ENCODE measurements at places on chromosomes 7 and 10.
A peak's percentile ranks its signal among the peaks of the same experiment; 100 is the strongest.

DNA sequence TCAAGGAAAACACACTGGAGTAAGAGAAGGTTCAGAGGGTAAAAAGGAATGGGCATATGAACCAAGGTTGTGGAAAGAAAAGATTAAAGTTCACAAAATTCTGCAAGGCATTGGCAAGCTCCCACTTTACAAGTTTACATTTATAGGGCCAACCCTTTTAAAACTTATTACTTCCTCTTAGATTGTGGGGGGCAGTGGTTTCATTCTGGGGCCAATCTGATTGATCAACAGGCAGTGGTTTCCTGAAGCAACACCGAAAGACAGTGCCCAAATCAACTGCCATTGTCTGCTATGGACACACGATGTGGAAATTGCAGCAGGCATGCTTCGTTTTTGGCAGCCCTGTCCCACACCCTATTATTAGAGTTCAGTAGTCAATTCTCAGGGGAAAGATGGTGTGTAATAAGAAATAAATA is 154.0 kb downstream of the SGMS1 start:
- no peak for DNase-seq

DNA sequence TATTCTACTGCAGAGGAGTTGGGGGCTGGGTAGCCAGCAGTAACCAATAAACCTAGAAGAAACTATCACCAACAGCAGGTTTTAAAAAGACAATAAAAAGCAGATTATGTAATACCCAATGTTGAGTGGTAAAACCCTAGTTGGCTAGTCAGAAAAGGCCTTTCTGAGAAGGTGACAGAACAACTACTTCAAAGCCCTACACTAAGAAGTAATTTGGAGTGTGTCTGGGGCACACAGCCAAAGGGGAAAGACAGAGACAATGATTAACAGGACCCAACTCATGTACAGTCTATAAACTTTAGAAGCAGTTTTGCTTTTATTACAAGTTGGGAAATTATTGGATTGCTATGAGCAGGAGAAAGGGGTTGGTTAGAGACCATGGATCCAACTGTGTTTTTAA is 77.2 kb upstream of the TMEM106B start:
- DNase-seq, result no peak

DNA sequence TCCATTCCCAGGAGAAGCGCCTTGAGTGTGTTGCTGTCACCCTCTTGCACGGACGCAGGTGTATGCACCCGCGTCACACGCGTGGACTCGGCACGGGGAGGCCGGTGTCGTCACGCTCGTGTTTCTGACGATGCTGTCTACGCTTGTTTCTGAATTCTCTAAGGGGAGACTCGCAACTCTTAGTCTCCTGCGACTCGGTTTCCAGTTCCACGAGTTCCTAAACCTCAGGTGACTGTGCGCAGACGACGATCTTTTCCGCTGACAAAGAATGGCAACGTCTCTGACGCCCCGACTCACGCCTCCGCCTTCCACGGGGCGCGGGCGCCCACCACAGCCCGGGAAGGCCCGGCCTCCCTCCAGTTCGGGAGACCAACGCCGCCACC is 579 bp downstream of the IDI1 start:
- peak; percentile 54 for DNase-seq

DNA sequence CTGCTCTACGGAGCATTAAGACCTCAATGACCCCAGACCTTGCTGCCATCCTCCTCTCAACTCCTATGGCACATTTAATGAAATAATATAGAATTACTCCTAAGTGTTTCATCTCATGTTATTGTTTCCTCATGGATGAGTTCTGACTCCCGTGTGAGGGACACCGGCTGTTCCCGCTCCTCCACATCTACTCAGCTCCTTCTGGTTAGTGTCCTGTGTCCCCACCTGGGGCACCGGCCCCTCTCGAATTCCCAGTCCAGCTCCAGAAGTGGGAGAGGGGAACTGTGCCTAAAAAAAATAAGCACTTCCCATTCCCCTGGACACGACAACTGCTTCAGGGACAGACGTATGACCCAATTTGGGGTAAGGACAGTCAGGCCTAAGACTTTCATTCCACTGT is 58.3 kb downstream of the PIP4K2A start:
- no peak for DNase-seq

- peak; percentile 7 for DNase-seq
These were observed 18.8 kb downstream of the CHST15 start for GRCh38 chr10:124074501-124075109.

Measured in CD4-positive, alpha-beta T cell treated with Interleukin-2 at 100 ng/mL for 4 hours (primary cell).